ENCODE measurements at places on chromosomes 4 and X.

GRCh38 chr4:142405021-142405694 lies 440.9 kb downstream of the INPP4B start:
- no peak for DNase-seq

GRCh38 chr4:36133086-36133485 lies 111.2 kb downstream of the ARAP2 start:
- no peak for DNase-seq

- DNase-seq = no peak
Observed at GRCh38 chr4:104022831-104023230, 303.0 kb upstream of the TACR3 start.

DNA sequence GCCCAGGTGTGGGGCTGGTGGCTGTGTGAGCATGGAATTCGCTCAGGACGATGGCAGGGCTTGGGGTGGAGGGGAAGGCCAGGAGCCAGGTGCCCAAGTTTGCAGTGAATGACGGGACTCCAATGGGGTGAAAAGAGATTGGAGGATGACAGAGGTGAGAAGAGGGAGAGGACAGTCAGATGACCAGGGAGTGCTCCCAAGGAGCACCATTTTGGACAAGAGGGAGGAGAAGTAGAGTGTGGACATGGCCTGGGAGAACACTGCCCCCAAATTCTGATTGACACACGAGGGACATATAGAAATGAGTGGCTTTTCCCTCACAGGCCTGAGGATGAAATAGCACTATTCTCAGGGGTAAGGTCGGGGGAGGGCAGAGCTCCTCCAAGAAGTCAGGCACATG lies 6.7 kb downstream of the MRFAP1 start:
- DNase-seq = no peak

GRCh38 chr4:39846120-39846519 lies 131.6 kb downstream of the PDS5A start:
- DNase-seq = no peak

- DNase-seq = peak; percentile 1
Observed at GRCh38 chrX:129653971-129654651, 645 bp downstream of the APLN start.

DNA sequence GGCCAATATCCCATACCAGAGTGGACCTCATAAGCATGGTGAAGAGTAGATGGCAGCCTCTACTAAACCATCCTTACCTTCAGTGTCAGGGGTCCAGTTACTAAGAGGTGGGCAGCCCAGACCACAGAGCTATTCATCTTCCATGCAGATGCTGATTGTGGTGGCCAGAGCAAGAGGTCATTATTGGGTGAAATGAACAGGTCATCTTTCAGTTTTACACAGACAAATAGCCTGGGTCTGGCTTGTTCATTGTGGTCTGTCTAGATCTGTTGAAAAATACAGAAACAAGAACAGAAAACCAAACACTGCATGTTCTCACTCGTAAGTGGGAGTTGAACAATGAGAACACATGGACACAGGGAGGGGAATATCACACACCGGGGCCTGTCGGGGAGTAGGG lies 71.3 kb downstream of the PAK3 start:
- DNase-seq = no peak

GRCh38 chrX:32137525-32137924 lies 1065.7 kb upstream of the FTHL17 start:
- no peak for DNase-seq

GRCh38 chr4:19329631-19330030 lies 922.1 kb upstream of the SLIT2 start:
- DNase-seq = no peak

DNA sequence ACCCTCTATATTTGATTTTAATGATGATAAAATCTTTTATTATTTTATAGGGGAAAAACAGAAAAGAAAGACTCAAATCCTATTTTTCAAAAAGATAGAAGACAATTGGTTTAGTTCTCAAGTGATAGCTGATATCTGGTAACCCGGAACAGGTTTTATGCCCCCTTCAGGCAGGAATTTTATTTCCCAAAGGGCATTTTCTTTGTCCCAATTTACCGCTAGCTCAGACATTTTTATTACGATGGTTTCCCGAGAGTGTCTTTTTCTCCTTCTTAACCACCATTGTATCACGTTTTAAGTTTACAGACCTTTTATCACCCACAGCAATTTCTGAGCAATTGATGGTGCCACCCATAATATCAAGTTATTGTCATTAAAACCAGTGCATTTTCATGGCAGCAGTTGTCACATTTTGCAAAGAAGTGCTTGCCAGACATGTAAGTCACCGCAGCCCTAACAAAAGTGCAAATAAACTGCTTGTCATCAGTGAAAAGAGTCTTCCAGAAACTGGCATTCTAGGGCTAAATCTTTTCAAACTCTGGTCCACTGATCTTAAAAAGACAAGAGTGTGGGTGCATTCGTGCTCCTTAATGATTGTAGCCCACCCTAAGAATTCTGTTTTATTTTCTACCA lies 204.8 kb upstream of the VCX start:
- DNase-seq = no peak

DNA sequence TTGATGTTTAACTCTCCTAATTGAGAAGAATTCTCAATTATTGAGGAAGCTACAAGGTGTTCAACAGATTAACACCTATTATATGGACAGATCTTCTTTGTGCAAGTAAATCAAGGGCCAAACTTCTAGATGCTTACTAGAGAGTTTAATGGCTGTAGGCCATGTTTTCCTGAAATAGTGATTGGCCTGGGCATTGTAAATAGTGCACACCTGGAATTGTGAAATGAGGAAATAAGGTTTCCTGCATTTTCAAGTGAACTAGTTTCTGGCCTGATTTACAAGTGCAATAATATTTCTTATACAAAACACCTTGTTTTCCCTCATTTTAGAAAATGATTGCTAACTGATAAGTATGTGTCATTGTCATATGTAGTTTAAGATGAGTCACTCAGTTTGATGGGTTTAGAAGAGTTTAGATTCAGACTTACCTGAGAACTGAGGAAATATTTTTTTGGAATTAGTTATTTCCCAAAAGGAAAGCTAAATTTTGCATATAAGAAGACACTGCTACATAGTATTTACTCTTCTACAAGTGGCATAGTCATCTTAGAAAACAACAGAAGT lies 21.2 kb downstream of the AFF1 start:
- DNase-seq = no peak
